Fibroblast of skin of left biceps (primary cell): ENCODE measurements at places on chromosomes 1 and 21.

DNA sequence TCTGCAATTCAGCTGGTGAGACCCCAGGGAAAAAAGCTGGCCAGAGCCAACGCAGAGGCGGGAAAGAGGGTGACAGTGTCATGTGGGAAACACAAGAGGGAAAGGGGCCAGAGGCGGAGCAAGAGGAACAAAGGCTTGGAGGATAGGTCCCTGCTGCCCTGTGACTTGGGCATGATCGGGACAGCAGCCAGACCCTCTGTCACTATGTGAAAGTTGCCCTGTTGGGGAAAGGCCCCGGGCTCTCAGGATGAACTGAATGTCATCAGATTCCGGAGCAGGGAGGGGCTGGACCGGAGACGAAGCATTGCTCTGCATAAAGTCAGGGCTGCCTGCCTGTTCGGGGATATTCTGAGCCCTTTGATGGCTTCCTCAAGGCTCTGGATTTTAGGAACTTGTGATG, 5.7 kb upstream of the ELF3 start:
- DNase-seq: no peak

DNA sequence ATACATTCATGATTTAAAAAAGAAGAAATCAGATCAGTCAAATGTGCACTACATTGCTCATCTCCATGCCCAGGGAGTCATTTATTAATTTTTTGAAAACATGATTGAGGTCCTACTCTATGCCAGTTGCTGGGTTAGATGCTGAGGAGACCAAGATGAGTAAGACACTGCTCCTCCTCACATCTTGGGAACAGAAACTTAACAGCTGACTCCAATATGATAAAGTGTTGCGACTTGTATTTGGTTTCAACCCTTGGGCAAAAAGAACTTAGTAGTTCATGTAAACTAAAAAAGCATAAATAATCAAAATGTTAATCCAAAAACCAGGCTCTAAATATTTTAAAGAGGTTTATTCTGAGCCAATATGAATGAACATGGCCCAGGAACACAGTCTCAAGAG, 56.9 kb downstream of the OPTC start:
- DNase-seq: no peak

GRCh38 chr1:235199441-235199840, 38.4 kb upstream of the RBM34 start:
- DNase-seq: peak; percentile 15

DNA sequence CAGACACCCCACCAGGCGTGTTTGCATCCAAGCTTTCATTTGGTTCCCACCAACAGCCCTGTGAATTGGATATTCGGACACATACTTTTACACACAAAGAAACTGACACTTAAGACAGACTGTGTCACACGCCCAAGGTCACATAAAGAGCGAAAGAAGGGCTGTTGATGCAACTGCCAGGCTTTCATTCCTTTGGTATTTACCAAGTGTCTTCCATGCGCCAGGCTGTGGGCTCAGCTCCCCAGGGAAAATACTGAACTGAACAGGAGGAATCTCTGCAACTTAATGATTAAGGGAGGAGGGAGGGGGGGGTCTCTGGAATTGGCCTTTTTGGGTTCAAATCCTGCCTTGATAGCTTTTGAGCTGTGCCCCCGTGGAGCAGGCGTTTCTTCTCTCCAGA, 122.8 kb downstream of the ACTL8 start:
- DNase-seq: no peak

GRCh38 chr1:174413632-174414031, 34.1 kb upstream of the GPR52 start:
- no peak for DNase-seq

DNA sequence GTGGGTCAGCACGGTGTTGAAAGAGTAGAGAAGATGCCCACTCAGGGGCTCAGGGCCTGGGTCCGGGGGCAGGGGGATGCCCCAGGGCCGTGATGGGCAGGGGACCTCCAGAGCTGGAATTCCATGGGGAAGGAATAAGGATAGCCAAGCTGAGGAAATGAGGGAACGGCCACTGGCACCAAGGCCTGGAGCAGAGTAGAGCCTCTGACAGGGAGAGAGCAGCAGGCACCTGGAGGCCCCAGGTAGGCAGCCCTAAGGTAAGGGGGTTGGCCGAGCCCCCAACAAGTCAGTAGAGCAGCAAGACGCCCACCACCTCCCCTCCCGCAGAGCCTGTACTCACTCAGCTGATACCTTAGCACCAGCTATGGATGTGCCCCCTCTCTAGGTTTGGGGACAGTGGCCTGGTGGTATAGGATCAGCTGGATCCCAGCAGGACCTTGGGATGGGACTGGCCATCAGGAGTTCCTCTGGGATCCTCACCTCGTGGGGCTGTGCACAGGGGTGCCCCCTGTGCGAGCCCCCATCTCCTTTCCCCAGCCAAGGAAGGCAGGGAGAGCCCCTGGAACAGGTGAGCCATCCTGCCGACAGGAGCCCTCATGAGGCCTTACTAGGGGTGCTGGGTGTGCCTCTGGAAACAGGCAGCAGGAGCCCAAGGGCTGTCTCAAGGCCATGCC, 21.0 kb upstream of the ARF1 start:
- DNase-seq: no peak

- no peak for DNase-seq
Measured at GRCh38 chr1:174230399-174230798, 71.1 kb downstream of the RABGAP1L start.

GRCh38 chr1:203367057-203367456, 16.1 kb upstream of the FMOD start:
- no peak for DNase-seq

GRCh38 chr1:168469690-168470089, 74.1 kb downstream of the XCL2 start:
- peak; percentile 67 for DNase-seq

GRCh38 chr1:232404981-232405731, 224.8 kb downstream of the SIPA1L2 start:
- DNase-seq: no peak

GRCh38 chr1:216175714-216176113, 247.5 kb downstream of the USH2A start:
- DNase-seq: no peak

GRCh38 chr1:44759077-44759476, 16.3 kb upstream of the RPS8 start:
- no peak for DNase-seq

- DNase-seq: no peak
Measured at GRCh38 chr1:169059421-169059820, 47.1 kb upstream of the ATP1B1 start.

DNA sequence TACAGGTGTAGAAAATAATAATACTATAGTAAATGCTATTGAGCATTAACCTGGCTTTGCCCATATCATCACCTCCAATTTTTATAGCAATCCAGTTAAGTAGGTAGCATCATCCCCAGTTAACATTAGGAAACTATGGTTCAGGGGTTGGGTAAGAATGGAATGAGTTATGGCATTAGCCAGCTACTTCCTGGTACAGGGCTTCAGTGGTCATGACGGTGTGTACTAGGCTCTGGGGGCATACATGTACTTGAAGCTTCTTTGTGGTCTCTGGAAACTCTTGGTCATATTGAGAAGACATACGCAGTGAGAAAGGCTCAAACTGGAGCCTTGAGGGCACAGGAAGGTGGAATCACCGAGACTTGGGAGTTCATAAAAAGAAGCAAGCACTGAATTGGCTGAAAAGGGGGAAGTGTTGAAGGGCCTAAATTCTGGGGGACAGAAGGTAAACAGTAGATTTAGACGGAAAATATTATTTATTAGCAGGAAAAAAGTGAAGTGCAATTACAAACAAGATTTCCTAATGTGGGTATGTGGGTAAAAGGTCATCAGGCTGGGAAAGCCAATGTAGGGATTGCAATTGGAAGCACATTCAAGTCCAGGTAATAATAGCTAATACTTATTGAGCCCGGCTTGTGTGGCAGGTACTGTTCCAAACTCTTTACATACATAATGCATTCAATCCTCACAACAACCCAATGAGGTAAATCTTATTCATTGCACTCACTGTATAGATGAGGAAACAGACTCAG, 114.2 kb upstream of the ATP1A1 start:
- DNase-seq: no peak

- DNase-seq: no peak
Measured at GRCh38 chr1:216034506-216034905, 388.7 kb downstream of the USH2A start.

DNA sequence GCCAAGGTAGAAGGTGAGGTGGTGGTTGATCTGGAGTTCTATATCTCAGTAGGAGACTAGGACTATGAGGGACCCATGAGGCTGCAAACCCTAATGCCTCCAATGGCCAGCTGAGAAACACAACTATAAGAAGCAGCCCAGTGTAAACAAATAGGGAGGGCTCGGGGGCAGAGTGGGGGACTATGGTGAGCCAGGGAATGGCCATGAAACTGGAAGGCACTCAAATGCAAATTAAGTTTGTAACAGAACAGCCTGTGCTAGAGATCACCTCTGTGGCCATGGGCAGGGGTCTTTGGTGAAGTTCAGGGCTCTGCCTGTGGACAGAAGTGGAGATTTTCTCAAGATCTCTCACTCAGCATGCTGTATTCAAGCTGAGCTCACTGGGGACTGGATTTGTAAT, 187.1 kb downstream of the GRIK3 start:
- no peak for DNase-seq

- DNase-seq: no peak
Measured at GRCh38 chr1:54403808-54404261, 2.4 kb downstream of the SSBP3 start.

DNA sequence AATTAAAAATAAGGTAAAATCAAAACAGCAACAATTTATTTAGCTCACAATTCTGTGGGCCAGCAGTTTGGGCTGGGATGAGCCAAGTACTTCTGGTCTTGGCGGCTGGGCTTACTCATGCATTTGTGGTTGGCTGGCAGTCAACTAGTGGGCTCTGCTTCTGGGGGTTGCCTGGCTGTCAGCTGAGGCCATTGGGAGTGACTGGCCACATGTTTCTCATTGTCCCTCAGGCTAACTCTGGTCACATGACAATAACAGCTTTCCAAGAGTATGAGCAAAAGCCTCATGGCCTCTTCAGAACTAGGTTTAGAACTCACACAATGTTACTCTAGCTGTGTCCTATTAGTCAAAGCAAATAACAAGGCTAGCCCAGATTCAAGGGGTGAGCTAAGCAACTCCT, 15.6 kb upstream of the CHIA start:
- peak; percentile 1 for DNase-seq

DNA sequence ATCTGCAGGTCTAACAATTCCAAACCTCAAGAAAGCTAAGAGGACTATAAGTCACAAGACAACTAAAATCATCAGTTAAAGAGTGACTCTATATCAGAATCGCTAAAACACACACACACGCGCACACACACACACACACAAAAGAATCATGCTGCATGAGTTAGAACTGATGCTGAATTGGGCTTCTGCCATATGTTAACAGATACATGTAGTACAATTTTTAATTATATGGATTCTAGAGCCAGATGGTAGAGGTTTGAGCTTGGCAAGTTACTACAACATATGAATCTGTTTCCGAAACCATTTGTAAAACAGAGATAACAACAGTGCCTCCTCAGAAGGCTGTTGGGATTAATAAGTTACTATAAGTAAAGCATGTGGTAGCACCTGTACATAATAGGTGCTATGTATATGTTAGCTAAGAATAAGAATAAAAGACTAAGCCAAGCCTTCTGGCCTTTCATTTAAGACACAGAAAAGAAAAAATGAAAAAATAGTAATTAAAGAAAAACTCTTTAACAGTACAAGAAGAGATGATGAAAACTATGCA, 17.9 kb downstream of the EPRS1 start:
- no peak for DNase-seq

GRCh38 chr1:97875996-97876395, 44.8 kb downstream of the DPYD start:
- no peak for DNase-seq

DNA sequence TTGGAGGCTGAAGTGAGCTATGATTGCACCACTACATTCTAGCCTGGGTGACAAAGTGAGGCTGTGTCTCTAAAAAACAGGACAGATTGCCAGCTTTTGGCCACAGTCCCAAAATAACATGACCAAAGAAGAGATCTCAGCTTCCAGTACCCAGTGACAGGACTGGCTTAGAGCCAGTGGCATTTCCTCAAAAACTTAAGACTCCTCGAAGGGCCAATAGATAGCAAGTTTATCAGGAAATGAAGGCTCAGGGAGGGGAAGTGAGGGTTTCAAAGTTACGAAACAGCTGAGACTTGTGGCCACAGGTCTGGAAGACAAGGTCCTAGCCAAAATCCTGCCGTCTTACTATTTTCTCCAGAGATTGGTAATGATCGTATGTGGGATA, 6.3 kb upstream of the TMEM39B start:
- no peak for DNase-seq

DNA sequence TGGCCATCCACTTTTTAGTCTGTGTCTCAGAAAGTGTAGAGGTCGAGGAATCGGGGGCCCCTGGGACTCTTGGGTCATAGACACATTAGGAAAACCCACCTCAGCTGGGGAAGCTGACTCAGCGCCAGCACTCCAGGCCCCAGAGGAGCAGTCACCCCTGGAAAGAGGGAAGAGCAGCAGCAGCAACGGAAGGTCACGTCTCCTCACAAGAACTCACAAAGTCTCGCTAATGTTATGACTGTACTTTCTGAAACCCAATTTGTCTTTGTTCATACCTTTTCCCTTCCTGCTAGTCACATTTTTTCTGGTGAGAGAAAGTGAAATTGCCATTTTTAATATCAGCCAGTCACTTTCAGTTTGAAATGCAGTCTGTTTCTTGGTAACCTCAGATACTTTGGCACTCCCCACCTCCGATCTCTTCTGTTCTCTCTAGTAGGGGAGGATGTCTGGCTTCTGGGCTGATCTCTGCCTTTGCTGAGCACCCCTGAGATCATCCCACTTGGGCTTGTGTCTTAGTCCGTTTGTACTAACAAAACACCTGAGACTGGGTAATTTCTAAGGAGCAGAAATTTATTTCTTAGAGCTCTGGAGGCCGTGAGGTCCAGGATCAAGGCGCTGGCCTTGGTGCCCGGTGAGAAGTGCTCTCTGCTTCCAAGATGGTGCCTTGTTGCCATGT, 6.0 kb upstream of the NLRP3 start:
- no peak for DNase-seq

- no peak for DNase-seq
Measured at GRCh38 chr1:160260406-160261382, 1.7 kb downstream of the DCAF8 start.

DNA sequence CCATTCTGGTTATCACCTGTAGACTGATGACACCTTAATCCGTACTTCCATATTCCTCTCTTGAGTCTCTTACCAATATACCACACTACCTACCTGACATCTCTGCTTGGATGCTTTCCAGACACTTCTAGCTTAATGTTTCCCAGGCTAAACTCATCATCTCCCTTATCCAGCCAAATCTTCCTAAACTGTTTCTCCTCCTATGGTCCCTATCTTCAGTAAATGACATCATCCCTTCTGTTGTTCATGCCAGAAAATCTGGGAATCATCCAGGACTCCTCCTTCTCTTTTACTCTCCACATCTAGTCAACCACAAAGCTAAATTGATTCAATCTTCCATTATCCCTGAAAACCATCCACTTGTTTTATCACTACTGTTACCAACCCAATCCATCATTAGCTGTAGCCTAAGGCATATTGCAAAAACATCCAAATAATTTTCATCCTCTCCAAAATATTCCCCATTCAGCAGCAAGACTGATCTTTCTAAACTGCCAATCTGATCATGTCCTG, 464.1 kb upstream of the BEND5 start:
- no peak for DNase-seq
